ENCODE measurements at places on chromosomes 4 and X.

DNA sequence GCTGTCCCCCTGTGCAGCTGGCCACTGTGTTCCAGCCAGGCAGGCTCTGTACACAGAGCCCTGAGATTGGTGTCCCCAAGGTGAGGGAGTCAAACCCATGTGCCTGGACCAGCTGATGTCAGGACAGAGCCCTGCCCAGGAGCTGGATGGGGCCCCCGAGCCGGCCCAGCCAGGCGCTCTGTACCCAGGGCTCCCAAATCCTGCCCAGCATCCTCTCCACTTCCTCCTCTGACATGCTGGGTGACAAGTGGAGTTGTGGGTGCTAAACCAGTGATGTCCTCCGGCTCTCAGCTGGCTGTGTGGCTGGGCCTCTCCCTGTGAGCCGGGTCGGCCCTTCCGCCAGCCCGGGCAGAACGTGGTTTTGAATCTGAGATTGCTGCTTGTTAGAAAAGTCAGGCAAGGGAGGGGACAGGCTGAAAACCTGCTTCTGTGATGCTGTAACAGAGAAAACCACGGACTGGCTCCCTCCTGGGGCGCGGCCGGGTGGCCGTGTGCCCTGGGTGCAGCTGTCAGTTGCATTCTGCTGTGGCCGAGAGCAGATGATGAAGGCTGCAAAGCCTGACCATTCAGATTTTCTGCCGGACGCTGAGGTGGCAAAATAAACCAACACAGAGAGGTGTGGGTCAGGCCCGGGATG is 7.9 kb upstream of the CPLX1 start:
- no peak for DNase-seq

DNA sequence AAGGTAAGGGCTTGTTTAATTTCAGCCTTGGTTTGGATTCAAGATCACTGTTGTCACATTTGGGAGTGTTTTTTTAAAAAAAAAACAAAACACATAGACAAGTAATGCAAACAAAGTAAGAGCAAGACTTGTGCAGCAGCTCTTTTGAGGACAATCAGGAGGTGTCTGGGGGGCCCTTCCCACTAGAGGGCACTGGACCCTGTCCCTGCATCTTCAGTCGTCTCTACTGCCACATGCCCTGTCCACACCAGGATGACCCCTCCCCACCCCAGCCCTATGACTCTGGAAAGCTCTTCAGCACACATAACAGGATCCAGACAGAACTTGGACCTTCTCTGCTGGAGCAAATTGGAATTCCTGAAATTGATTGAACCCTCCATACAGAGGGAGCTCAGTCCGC is 71.0 kb downstream of the USP46 start:
- DNase-seq, result peak; percentile 40

DNA sequence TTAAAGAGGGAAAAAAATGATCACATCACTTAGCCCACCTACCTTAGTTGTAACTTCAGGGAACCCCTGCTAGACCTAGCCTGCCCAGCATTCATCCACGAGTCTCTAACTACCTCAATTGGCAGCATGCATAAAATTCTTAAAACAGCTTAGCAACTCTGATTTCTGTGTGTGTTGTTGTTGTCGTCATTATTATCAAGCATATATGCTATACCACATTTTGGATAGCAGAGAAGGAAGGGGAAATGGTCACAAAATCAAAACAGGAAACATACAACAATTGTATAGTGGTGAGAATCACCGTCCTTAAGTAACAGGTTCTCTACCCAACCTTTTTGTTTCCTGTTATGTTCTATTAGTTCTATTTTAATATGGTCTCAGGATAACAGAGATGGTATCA is 2.7 kb upstream of the ACOT9 start:
- no peak for DNase-seq

DNA sequence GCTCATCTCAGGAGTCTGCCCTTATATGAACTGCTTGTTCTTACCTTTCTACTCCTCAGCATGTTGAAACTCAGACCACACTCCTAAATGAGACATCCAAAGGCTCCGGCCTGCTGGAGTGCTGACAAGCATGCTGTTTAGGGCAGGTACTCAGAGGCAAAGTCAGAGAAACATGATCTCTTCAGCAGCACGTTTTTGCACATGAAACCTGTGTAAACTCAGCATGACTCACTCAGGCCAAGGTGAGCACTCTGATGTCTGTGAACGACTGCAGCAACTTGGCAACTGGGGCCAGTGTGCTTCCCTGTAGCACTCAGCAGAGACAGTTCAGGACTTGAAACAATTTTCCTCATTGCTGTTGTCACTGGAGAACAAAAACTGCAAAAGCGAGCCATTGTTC is 109.6 kb downstream of the PACRGL start:
- DNase-seq, result no peak

DNA sequence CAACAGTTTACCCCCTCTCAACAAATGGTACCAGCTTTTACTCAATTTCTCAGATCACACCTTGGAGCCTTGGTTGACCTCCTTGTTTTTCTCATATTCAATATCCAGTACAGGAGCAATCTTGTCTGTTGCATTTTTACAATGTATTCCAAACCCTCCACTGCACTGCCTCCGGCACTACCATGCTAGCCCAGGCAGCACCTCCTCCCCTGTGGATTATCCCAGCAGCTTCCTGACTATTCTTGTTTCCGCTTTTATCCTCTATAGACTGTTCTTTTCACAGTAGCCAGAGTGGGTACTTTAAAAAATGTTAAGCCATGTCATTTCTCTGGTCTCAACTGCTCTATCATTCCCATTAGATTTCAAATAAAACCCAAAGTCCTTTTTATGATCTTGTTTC is 253.4 kb upstream of the GPRIN3 start:
- DNase-seq, result no peak

GRCh38 chr4:105780176-105780575 is 71.6 kb downstream of the GSTCD start:
- DNase-seq, result no peak

DNA sequence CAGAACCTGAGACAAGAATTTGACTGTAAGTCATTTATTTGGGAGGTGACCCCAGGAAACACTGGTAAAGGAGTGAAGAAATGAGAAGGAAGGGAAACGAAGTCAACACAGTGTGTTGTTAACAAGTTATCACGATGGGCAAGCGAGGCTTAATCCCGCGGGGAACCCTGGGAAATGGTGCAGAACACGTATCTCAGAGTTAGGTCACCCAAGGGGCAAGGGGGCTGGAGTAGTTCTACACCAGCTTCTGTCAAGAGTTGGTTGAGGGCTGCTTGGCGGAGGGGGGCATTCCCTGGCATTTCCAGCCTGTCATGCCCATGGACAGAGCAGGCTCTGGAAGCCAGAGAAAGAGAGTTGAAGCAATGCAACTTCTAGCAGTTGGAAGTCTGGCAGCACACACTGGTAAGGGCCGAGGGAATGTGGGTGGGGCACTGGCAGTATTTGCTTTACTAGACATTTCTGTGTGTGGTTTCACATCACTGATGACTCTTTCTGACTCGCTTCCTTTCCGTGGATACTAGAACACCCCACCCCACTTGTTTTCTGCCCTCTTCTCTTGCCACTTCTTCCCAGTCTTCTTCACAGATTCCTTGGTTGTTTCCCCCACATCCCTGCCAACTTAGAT is 52.2 kb upstream of the ADGRG2 start:
- peak; percentile 22 for DNase-seq

- DNase-seq, result no peak
Measured at GRCh38 chr4:75069493-75070074, 136.7 kb downstream of the PARM1 start.

DNA sequence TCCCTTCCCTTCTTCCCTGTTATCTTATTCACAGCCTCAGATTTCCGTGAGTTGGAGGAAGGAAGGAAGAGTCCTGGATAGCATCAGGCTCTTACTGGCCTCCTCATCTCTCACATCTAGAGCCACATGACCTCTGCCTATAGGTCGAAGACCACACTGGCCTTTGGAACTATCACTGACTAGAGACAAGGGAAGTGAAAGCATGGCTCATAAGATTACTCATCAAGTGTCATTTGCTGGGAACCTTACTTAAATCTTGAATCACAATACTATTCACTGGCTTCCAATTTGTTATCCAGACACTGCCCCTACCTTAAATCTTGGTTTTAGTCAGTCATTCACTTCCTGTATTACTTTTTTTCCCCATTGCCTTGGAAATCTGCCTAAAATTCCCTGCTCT is 61.6 kb upstream of the MTMR8 start:
- DNase-seq, result no peak

- no peak for DNase-seq
Measured at GRCh38 chr4:61913619-61914018, 713.5 kb downstream of the ADGRL3 start.

DNA sequence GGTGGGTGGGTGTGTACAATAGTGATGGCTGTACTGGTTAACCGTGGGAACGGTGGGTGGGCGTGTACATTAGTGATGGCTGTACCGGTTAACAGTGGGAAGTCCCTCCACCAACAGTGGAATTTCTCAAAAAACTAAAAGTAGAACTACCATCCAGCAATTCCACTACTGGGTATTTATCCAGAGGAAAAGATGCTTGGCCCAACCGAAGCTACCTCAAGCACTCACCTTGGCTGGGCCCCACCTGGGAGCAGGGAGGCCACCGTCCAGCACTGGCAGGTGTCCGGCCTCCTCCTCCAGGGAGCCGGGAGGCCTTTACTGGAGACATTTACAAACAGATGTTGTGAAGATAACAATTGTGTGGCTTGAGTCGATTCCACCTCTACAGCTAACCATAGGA is 6.0 kb upstream of the MAEA start:
- no peak for DNase-seq

GRCh38 chrX:134683351-134684005 is 25.2 kb upstream of the PLAC1 start:
- no peak for DNase-seq

DNA sequence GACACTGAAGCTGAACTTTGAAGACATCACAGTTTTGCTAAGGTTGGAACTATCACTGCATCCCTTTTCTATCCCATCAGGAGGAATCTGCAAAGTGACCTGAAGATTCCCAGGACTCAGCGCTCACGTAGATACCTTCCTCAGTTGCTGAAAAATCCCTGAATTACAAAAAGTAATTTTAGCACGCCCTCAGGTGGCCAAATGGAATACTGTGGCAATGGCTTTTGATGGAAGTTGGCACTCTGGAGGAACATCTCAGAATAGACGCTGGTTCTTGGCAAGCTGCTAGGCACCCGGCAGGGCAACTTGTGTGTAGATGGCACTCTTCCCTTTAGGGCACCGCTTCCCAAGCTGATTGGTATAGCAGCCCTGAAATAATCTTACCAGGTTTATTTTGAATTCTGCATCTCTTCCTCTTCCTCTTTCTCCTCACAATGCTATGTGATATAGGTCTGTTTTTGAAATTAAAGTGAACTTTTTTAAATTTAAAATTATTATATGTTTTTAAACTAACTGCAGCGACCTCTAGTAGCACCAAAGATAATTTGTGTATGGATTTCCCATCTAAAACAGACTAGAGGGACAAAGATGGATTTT is 16.3 kb upstream of the ESX1 start:
- DNase-seq, result peak; percentile 56

- DNase-seq, result peak; percentile 74
Measured at GRCh38 chrX:71492231-71493065, 40.5 kb upstream of the OGT start.

Data from stimulated activated CD8-positive, alpha-beta memory T cell treated with anti-CD3 and anti-CD28 coated beads, Interleukin-4, amount 100 ng/mL, for 48 hours (primary cell).